Stimulated activated CD8-positive, alpha-beta memory T cell treated with anti-CD3 and anti-CD28 coated beads, Interleukin-15, amount 100 ng/mL, for 24 hours (primary cell): ENCODE measurements at places on chromosomes 16 and 17.

GRCh38 chr16:73057291-73058210 lies 9.6 kb upstream of the ZFHX3 start:
- DNase-seq: no peak

DNA sequence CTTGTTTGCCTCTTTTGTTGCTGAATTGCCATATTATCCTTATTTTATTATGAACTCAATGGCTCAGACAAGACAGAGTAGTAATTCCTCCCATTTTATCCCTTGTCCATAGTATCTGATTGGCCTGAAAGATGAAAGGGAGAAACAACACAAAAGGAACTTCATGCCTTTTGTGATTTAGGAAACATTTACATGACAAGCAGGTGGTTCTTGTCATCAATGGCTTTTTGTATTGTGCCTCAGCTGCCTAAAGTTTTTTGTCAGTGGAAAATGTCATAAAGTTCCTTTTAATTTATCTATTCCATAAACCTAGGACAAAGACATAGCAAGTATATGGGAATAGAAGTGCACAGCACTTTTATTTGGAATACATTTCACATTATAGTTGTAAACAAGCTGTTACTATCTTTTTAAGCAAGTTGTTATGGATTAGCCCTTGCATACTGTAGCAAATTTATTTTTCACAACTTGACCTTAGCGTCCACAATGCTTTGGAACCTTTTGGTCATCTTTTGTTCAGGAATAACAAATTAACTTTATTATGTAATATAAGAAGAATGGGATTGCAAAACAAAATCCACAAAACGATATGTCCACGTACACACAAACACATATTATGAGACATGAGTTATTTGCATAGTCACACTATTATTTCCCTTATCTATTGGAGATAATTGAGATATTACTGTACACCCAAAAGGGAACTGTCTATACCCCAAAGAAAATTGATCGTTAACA lies 12.4 kb upstream of the MPHOSPH6 start:
- no peak for DNase-seq

GRCh38 chr16:12458591-12459358 lies 344.9 kb downstream of the CPPED1 start:
- no peak for DNase-seq

DNA sequence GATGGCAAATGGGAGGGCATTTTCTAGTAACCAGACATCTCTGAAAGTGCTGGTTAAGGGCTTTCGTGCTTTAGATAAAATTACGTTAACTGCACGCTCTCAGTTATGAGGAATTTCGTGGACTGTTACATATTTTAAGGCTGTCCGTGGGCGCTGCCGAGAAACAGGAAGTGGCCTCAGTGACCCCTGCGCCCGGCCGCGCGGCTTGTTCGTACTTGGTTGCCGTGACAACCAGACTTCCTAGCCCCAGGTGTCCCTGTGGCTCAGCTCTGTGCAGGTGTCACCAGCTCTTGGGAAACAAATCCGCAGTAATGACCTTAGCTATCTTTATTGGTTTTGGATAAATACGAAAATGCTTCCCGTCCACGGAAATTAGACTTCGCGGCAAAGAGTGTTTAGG lies 52.7 kb downstream of the LMF1 start:
- no peak for DNase-seq

DNA sequence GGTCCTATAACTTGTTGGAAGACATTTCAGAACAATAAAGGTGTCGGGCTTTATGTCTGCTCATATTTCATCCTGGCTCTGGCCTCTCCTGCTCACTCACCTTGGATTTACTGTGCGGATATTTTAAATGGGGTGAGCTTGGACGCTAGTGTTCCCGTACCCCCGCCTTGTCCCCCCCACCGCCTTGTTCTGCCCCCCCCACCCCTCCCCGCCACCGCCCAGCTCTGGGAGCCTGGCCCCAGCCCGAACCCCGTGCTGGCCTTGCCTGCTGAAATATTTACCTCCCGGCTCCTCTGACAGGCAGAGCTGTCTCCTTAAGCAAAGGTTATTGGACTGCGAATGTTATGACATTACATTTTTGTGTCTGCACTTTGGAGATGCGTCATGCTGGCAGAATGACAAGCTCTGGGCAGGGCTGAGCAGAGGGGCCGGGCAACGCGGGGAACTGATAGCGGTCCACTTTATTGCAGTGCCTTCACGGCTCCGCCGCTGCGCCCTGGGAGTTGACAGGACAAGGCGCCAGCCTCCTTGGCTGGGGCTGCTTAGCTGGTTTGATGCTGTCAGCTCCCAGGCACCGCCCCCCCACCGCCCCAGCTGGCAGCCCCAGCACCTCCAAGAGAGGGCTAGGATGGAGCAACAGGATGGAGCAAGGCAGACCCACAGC lies 222.5 kb upstream of the GSE1 start:
- no peak for DNase-seq

- DNase-seq: no peak
Observed at GRCh38 chr16:82405736-82406135, 221.0 kb upstream of the CDH13 start.

GRCh38 chr17:43530288-43531081 lies 15.7 kb downstream of the ETV4 start:
- no peak for DNase-seq

GRCh38 chr17:7846063-7846735 lies 8.7 kb upstream of the TMEM88 start:
- DNase-seq: no peak

DNA sequence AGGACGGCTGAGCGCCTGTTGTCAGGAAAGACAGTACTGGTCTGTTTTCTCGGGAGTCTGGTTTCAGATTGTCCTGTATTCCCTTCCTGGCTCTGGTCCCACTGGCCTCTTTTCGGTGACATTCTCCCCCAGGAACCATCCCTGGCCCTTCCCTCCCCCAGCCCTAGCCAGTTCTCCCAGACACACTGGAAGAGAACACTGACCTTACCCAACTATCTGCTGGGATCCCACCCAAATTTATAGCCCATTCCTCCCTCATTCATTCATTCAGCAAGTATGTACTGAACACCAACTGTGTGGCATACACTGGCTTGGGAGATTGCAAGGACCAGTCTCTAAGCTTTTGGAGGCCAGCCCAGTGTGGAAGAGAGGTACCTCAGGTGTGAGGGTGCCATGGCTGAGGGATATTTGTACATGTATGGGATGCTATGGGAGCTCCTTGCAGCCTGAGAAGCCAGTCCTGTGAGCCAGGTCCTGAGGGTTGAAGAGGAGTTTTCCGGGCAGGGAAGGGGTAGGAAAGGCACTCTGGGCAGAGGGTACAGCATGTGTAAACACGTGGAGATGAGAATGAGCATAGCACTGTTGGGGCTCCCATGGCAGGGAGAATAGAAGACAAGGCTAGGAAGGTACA lies 5.2 kb downstream of the RND2 start:
- no peak for DNase-seq
